ENCODE measurements at places on chromosomes 12 and 14. TPM values are rescaled to one million over a fixed set of nuclear protein-coding genes. Genes with fewer than 3 reads are reported as not detected.

The KRT71 gene
- not detected for total RNA-seq

GRCh38 chr14:90731487-90731886, 84.7 kb downstream of the TTC7B start:
- no peaks in the 10 kb centered on the region for H3K4me1 ChIP-seq
- no peak for DNase-seq
- H3K27ac ChIP-seq: no peak overlapping the region
- no peaks in the 10 kb centered on the region for H3K36me3 ChIP-seq
- H3K4me3 ChIP-seq: no peak overlapping the region

GRCh38 chr12:120662879-120663278, 22.5 kb downstream of the CABP1 start:
- peaks cover 5% of the 10 kb centered on the region for H3K27me3 ChIP-seq
- no peak overlapping the region for H3K4me3 ChIP-seq

GRCh38 chr12:46507766-46508165, 135.2 kb upstream of the SLC38A2 start:
- DNase-seq: no peak
- peaks cover 2% of the 10 kb centered on the region for H3K4me1 ChIP-seq

DNA sequence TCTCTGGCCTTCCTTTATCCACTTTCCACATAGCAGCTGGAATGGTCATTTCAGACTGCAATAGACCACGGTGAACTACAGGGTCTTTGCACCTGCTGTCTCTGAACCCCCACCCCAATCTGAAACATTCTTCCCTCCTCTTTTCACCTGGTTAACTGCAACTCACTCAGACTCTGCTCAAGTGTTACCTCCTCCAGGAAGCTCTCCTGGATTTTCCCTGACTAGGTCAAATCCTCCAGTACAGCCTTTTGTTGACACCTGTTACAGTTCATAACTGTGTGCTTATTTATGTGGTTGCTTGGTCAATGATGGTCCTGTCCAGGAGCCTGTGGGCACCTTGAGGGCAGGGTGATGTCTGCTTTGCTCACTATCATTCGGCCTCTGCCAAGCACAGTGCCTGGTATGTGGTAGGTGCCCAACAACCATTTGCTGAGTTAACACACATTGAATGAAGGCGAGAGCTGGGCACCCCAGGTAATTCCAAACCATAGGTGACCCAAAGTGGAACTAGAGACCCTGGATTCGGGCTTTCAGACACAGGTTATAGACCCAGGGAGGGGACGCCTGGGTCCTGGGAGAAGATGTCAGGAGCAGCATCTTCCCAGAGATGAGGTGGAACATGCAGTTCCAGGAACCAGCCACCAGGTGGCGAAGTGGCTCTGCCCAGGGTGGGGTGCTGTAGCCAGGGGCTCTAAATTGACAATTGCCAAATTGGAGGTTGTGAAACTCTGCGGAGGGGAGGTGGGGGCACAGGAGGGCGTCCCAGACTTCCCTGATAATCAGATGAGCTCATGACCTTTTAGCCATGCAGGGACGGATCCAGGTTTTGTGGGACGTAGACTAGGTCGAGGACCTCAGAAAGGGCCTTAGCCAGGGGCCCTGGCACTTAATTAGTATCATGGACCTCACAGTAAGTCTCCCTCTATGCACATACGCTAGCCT, 28.1 kb downstream of the TRPV4 start:
- no peaks in the 10 kb centered on the region for H3K27me3 ChIP-seq
- H3K4me1 ChIP-seq: no peaks in the 10 kb centered on the region
- peak; percentile 53 for DNase-seq

DNA sequence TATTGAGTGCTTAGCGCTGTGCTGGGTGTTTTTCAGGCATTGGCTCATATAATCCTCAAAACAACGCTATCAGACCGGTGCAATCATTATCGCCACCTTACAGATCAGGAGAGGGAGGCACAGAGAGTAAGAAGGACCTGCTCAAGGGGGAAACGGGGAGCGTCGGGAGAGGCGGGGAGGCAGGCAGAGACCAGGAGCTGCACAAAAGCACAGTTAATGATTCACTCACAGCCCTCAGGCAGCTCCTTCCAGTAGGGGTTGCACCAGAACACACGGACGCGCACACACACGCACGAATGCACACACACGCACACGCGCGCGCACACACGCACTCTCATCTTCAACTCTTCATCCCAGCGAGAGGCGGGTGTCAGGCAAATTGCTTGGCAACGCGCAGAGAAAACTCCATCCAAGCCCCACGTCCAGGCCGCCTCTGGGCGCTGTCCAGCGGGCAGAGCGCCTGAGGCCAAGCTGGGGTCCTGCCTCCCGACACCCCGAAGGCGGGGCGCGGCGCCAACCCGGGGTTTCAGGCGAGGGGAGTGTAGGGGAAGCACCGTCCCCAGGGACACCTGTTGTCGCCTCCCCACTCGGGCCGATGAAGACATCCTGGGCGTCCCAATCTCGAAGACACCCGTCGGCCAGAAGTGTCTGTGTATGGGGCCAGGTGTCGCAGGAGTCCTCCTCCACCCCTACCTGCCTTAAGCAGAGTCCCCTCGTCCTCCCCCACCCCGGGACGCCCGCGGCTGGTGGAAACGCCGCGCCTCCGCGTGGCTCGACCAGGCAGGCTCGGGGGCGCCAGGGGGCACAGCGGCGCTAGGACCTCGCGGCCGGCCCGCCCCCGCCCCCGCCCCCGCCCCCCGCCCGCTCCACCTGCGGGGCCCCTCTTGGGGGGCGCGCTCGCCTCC, 35.5 kb upstream of the STON2 start:
- no peak overlapping the region for H3K4me3 ChIP-seq
- peaks cover 36% of the 10 kb centered on the region for H3K27me3 ChIP-seq
- DNase-seq: peak; percentile 29
- H3K27ac ChIP-seq: no peak overlapping the region
- peaks cover 5% of the 10 kb centered on the region for H3K4me1 ChIP-seq

DNA sequence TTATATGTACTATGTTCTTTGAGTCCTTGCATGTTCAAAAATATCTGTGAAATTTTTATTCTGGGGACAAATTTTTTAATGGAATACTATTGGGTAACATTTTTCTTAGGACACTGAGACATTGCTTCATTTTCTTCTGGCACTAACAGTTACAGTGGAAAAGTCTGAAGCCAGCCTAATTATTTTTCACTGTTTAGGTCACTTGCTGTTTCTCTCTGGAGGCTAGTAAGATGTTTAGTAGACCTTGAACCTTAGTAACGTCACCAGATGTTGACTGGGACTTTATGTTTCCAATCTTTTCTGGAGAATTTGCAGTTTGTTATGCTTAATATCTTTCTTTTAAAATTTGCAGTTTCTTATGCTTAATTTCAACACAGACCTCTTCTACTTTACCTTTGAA, 12.3 kb upstream of the EPYC start:
- no peak overlapping the region for H3K27ac ChIP-seq
- no peaks in the 10 kb centered on the region for H3K36me3 ChIP-seq
- no peaks in the 10 kb centered on the region for H3K4me1 ChIP-seq

DNA sequence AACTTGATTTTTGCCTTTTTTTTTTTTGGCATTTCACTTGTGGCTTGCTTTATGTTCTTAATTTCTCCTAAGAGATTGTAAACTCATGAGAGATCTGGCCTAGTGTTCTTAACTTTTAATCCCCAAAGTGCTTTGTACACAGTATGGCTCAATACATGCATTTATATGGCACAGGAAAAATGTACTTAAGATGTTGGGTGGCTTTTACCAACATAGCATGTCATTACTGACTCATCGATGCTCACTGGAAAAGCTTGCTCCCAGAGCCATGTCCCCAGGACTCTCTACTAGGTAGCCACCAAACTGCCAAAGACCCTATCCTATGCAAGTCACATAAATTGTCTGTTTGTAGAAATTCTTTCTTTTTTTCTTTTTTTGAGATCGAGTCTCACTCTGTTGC, 13.1 kb upstream of the SMCO3 start:
- H3K4me1 ChIP-seq: no peaks in the 10 kb centered on the region
- H3K36me3 ChIP-seq: peaks cover 2% of the 10 kb centered on the region
- H3K27ac ChIP-seq: no peak overlapping the region
- no peaks in the 10 kb centered on the region for H3K27me3 ChIP-seq

DNA sequence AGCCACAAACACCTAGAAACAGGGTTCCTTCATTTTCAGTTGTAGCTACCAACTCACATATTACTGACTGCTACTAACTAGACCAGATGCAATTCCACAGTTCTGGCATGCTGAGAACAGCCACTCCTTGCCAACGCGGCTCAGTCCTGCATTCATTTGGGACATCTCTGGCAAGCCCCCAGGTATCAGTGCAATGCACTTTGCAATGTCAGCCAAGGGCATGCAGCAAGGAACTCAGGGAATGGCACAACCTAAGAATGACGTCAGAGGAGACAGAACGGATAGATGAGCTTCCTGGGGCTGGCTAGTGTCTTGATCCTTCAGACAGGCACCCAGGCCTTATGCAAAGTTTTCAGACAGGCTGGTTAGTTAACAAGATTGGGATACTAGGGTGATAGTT, 29.6 kb downstream of the MAP3K9 start:
- H3K27me3 ChIP-seq: no peaks in the 10 kb centered on the region
- H3K27ac ChIP-seq: no peak overlapping the region
- no peak overlapping the region for H3K4me3 ChIP-seq

DNA sequence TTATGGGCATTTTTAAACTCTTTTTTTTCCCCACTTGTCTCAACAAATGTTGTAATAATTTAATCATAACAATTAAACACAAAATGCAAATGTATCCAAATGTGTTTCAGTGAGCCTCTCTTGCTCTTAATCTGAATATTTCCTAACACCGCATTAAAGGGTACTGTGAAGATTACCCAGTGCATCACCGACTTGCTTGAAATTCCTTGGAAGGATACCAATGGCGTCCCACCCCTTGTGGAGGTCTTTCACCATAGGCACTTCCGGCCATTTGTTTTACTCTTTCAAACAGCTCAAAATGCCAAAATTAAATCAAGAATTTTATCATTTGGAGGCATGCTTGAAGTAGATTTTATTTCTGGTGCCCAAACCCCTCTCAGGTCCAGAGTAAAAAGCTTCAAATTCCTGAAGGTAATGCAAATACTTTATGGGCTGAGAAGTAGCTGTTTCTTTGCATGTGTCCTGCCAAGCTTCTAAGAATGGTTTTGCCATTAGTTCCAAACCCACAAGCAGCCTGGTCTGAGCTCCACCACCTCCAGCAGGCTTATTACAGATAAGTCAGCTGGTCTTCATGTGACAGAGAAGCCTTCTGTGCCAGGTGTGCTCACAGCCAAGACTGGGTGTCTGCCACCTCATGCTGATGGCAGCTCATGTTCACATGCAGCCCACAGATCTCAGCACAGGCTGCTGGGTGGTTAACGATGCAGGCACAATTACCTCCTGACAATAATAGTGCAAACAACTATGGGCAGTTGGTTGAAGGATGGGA, 16.4 kb upstream of the NUDT4 start:
- H3K27ac ChIP-seq: no peak overlapping the region
- H3K27me3 ChIP-seq: no peaks in the 10 kb centered on the region
- H3K4me1 ChIP-seq: peaks cover 12% of the 10 kb centered on the region
- H3K4me3 ChIP-seq: no peak overlapping the region
- H3K36me3 ChIP-seq: no peaks in the 10 kb centered on the region
- no peak for DNase-seq

The RNASE1 gene
- 182 TPM for total RNA-seq

The STXBP6 gene
- not detected for total RNA-seq

The KRT73 gene
- not detected for total RNA-seq

GRCh38 chr12:113796852-113797534, 169.1 kb downstream of the RBM19 start:
- H3K36me3 ChIP-seq: no peaks in the 10 kb centered on the region
- DNase-seq: no peak
- H3K4me3 ChIP-seq: no peak overlapping the region
- H3K27me3 ChIP-seq: no peaks in the 10 kb centered on the region

- no peak for DNase-seq
- H3K4me3 ChIP-seq: no peak overlapping the region
- no peak overlapping the region for H3K27ac ChIP-seq
- H3K36me3 ChIP-seq: no peaks in the 10 kb centered on the region
These were observed 52.1 kb upstream of the AEBP2 start for GRCh38 chr12:19387161-19387560.

GRCh38 chr14:27181333-27181732, 583.5 kb upstream of the NOVA1 start:
- no peaks in the 10 kb centered on the region for H3K4me1 ChIP-seq
- H3K27me3 ChIP-seq: no peaks in the 10 kb centered on the region
- H3K27ac ChIP-seq: no peak overlapping the region
- no peak overlapping the region for H3K4me3 ChIP-seq
- no peak for DNase-seq

GRCh38 chr12:27478949-27479348, 32.4 kb downstream of the SMCO2 start:
- H3K27ac ChIP-seq: no peak overlapping the region
- no peak for DNase-seq
- no peaks in the 10 kb centered on the region for H3K36me3 ChIP-seq
- H3K4me3 ChIP-seq: no peak overlapping the region
- H3K4me1 ChIP-seq: no peaks in the 10 kb centered on the region

GRCh38 chr14:94363151-94363624, 25.2 kb downstream of the SERPINA1 start:
- no peak overlapping the region for H3K27ac ChIP-seq
- no peaks in the 10 kb centered on the region for H3K4me1 ChIP-seq
- no peaks in the 10 kb centered on the region for H3K36me3 ChIP-seq
- no peak for DNase-seq
- no peaks in the 10 kb centered on the region for H3K27me3 ChIP-seq
- no peak overlapping the region for H3K4me3 ChIP-seq

DNA sequence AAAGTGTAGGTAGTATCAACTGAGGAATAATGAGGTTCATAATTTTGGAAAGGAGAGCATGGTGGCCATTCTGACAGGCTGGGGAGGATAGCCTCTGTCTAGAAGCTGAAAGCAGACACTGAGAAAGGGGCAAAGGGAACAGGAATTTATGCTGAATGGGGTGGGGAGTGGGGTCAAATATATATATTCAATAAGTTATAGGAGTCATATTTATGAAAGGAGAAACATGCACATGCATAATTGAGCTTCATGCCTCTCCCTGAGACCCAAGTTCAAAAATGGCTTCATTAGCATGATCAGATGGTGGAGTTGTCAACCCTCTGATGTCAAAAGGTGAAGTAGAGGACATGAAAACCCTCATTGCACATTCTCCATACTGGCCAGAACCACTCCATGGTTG, 33.9 kb upstream of the ARID2 start:
- H3K36me3 ChIP-seq: no peaks in the 10 kb centered on the region
- H3K27me3 ChIP-seq: peaks cover 5% of the 10 kb centered on the region
- H3K27ac ChIP-seq: no peak overlapping the region
- no peak for DNase-seq
